ENCODE measurements at places on chromosomes 2 and 18.

GRCh38 chr2:7672685-7673071, 755.5 kb downstream of the RNF144A start:
- DNase-seq = no peak

- DNase-seq = no peak
These were observed 20.1 kb downstream of the CTDP1 start for GRCh38 chr18:79699653-79700052.

GRCh38 chr2:98556344-98557033, 51.8 kb downstream of the COA5 start:
- DNase-seq = no peak

DNA sequence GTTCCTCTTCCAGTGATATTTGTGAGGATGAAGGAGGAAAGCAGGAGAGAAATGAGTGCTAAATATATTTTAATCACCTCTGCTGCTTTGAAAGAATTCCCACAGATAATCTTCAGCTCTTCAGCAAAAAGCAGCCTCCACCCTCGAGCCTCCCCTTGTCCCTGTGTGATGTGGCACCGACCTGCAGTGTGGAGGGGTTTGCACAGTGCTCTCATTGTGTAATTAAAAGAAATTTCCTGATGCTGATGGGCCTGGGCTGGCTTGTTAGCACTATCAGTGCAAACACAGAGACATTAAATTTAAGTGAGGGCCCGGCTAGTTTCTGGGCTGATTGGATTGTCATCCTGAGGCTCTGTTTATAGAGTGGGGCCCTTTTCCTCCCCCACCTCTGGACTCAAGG, 53.4 kb downstream of the KIF5C start:
- DNase-seq = no peak

DNA sequence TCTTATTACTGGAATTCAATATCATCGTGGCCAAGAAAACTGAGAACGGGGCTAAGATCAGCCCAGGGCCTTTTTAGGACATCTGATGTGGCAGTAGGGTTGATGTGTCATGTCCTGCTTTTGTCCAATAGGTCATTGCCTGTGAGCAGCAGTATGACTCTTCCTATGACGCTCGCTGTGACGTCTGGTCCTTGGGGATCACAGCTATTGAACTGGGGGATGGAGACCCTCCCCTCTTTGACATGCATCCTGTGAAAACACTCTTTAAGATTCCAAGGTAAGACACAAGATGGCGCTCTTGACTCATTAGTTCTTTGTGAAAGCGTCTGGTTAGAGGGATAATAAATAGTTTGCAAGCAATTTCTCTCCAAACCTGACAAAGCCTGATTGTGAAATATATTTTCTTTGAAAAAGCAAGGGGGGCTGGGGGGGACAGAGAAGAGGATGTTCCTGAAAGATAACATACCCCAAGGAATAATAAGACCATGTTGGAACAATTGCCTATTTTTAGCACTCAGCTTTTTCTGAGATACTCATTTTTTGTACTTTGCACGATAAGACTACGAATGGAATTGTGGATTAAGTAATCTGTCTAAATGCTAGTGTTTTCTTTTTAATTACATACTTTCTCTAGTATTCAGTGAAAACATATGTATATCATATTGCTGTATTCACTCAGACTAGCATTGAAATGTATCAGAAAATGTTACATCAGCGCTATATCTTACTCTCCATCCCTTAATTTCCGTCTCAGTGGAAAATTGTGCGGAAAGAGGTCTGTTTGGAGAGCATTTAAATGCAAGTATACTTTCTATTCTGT, 58.1 kb downstream of the MYO3B start:
- DNase-seq = no peak

GRCh38 chr2:11366326-11366741, 21.9 kb upstream of the ROCK2 start:
- no peak for DNase-seq

DNA sequence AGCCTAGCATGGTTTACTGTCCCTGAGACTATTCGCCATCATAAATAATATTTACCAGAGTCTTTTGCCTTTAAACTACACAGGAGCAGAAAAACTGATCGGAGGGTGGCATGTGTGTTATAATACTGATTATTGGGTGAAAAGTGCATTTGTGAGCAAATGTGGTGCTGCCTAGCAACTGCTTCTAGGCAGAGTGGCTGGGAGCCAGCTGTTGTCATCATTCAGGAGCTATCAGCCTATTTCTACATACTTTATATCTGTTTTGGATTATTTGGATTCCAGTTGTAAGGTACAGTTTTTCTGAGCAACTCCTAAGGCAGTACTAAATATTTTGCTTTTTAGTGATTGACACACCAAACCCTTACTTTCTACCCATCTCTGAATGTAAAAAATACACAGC, 75.0 kb upstream of the MSTN start:
- no peak for DNase-seq

DNA sequence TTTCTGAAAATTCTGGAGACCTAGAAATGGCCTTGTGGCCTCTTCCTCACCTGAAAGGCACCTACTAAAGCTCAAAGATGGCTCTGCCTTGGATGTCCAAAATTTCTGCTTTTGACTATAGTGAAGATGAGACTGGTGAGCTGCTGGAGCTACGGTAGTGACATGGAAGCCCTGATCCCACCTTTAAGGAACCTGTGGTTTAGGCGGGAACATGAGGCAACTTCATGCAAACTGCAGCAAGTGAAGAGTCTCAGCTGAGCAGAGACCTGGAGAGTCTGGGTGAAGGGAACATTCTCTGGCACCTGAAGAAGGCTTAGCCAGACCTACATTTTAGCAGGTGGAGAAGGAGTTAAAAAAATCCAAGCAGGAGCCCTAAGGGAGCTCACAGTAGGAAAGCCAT, 40.0 kb downstream of the GORASP2 start:
- no peak for DNase-seq

- no peak for DNase-seq
These were observed 1.8 kb downstream of the SALL3 start for GRCh38 chr18:78981394-78981831.

GRCh38 chr18:22296304-22296703, 121.4 kb downstream of the CTAGE1 start:
- no peak for DNase-seq

All from kidney (tissue), 22 donors.